ENCODE measurements at places on chromosomes 11 and 22.

DNA sequence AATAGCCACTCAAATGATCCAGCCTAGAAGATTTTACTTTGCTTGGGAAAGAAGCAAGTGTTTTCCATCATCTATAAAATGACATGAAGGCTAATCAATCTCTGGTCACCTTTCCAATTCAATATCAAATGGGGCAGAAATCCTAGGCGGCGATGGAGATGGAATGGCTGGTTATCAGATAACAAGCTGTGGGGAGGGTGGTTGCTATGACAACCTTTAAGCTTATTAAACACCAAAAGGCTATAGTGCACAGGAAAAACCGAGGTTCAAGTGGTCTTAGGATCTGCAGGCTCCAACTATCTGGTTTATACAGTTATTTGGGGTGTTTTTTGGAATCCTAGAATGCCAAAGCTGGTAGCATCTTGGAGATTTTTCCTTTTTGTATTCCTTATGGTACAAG, 13.9 kb upstream of the BSX start:
- no peak for DNase-seq

DNA sequence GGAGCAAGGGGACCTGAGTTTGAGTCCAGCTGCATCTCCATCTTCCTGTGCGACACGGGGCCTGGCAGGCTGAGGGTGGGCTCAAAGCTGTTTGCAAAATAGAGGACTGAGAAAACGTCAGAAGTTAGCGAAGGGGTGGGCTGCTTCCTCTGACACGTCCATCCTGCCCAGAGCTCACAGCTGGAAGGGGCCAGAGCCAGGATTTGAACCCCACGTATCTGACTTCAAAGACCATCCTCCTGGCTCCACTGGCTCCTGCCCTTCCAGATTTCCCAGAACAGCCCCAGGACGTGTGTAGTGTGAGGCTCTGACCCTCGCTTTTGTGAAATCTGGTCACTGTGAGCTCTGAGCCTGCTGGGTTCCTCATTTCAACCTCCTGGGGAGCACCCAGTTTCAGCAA, 56.3 kb downstream of the CD82 start:
- DNase-seq = no peak

GRCh38 chr22:50102946-50103345, 13.1 kb downstream of the MOV10L1 start:
- no peak for DNase-seq

- DNase-seq = no peak
These were observed 73.1 kb downstream of the ELP4 start for GRCh38 chr11:31582697-31583096.

DNA sequence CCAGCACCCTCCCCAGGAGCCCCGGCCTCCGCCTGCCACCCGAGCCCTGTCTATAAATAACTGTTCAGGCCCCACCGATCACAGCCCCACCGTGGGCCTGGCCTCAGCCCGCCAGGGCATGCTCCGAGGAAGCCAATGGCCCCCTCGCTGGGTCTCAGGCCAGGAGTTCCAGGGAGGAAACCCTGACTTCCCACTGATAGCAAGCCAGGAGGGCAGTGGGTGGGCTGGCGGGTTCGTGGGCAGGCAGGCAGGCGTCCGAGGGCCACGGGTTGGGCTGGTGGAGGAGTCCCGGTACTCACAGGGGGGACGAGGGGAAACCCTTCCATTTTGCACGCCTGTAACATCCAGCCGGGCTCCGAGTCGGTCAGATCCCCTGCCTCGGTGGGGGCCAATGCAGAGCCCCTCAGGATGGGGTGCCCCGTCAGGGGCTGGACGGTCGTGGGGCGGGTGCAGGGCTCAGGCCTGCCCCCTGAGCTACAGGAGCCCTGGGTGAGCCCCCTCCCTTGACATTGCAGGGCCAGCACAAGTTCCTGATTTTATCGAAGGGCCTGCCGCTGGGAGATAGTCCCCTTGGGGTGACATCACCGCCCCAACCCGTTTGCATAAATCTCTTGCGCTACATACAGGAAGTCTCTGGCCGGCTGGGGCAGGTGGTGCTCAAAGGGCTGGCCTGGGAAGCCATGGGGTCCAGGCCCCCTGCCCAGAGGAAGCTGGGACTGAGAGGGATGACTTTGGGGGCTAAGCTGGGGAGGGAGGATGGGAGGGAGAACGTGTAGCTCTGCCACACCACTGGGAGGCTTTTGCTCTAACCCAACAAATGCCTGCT, at the start of gene SPI1:
Gene SPI1, minus strand, starts transcription at position 538 of the 826 bp plus-strand sequence. Its CDS starts 194 bp downstream, at position 344.
- DNase-seq = no peak

DNA sequence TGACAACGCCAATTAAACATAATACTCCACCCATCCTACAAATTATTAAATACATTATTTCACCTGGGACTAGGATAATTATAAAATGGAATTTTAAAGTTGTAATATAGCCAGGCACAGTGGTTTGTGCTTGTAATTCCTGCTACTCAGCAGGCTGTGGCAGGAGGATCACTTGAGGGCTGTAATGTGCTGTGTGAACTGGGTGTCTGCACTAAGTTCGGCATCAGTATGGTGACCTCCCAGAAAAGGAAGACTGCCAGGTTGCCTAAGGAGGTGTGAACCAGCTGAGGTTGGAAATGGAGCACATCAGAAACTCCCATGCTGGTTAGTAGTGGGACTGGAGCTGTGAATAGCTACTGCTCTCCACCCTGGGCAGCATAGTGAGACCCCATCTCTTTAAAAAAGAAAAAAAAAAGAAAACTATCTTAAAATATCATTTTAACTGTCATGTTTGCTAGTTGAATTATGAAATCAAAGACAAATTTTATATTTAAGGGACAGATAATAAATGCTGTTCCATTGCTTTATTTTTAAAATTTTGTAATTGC, 28.0 kb downstream of the PPP6R2 start:
- DNase-seq = no peak

- no peak for DNase-seq
These were observed 138.2 kb downstream of the NECTIN1 start for GRCh38 chr11:119590651-119591351.

DNA sequence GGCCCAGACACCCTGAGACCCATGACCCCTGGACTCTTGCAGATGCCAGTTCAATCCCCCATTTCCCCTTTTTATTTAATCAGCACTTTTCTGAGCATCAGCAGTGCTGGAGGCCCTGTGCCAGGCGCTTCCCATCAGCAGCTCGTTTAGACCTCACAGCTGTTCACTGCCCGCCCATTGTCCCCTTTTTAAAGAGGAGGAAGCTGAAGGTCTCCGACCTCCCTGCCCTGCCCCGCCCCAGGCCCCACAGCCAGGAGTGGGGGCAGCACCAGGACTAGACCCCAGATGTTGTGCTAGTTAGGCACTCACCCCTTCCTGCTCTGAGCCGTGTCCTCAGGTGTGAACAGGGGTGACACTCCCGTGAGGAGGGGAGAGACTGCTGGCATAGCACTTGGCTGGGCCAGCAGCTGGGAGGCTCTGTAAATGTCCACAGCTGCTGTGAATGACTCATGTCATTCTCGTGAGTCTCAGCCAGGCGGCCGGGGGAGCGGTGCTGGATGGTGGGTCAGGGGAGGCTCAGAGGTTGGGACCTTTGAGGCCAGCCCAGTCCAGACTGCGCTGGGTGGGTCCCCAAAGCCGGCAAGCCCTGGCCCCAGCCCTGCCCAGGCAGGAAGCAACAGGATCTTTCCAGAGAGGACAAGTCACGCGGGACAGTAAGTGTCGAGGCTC, 19.9 kb downstream of the EMID1 start:
- peak; percentile 67 for DNase-seq

DNA sequence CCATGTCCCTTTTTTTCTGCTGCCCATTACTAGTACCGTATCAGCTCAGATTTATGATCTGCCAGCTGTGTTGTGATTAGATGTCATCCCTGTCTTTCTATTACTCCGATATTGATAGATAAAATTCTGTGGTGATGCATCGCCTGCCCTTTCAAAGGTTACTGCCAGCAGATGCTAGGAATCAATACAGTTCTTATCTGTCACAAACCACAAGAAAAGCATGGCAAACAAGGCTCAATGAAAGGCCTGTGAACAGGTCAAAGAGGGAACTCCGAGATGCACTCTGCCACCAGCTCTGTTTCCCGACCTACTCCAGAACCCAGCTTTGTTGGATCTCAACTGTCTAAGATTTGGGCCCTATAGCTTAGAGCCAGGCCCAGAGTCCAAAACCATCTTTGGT, 246.0 kb downstream of the CADM1 start:
- no peak for DNase-seq

GRCh38 chr11:66478729-66479393, 1.4 kb upstream of the DPP3 start:
- DNase-seq = no peak

Measured in GM03348 (cell line).